ENCODE measurements at places on chromosomes 1 and 21.
A peak's percentile ranks its signal among the peaks of the same experiment; 100 is the strongest.

- no peak for DNase-seq
Observed at GRCh38 chr1:29029667-29030066, 94.0 kb downstream of the TMEM200B start.

- DNase-seq: no peak
Observed at GRCh38 chr1:69377507-69377906, 190.2 kb upstream of the LRRC7 start.

GRCh38 chr1:74429580-74429979 lies 82.8 kb downstream of the LRRC53 start:
- DNase-seq: no peak

DNA sequence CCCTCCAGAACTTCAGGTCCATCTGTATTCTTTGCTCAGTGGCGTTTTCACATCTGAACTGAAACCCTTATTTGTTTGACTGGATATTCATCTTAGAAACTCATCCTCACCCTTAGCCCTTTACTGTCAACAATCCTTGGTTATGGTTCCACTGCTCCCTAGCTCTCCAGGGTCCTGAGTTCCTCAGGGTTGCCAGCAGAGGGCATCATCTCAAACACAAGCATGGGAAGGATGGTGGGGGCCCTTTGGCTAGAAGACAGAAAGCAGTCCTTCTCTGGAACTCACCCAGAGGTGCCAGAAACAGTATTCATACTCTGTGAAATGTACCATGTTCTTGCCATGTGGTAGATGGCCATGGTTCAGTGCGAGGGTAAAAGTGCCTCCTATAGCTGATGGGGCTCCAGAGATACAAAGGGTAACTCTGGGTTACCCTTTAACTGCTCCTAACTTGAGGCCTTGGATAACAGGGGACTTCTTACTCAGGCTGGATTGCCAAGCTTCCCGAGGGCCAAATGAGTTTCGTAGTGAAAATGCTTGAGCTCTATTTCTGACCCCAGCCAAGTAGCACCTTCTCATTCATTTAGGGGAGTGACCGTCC lies 11.3 kb downstream of the NCSTN start:
- DNase-seq: peak; percentile 57

GRCh38 chr1:218536296-218536986 lies 191.3 kb downstream of the TGFB2 start:
- no peak for DNase-seq

DNA sequence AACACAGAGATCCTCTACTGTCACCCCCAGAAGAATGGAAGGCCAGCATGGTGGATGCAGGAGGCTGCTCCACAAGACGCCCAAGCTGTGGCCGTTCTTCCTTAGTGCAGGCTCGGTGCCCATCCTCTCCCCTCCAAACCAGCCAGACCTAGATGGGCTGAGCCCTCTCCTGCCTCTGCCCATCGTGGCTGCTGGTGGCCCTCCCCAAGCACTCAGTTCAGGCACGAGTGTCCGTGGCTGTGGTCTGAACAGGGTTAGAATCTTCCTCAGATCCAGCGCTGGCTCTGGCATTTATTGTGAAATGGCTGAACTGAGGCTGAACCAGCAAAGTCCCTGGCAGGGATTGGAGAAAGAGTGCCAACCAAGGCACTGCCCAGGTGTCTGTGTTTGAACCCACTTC lies 59.5 kb downstream of the TRIM11 start:
- DNase-seq: no peak

GRCh38 chr1:222754366-222755139 lies 17.6 kb downstream of the FAM177B start:
- DNase-seq: peak; percentile 69

- no peak for DNase-seq
Observed at GRCh38 chr1:202283991-202284390, 57.7 kb downstream of the UBE2T start.

- DNase-seq: no peak
Observed at GRCh38 chr1:6033986-6034749, 11.5 kb upstream of the KCNAB2 start.

DNA sequence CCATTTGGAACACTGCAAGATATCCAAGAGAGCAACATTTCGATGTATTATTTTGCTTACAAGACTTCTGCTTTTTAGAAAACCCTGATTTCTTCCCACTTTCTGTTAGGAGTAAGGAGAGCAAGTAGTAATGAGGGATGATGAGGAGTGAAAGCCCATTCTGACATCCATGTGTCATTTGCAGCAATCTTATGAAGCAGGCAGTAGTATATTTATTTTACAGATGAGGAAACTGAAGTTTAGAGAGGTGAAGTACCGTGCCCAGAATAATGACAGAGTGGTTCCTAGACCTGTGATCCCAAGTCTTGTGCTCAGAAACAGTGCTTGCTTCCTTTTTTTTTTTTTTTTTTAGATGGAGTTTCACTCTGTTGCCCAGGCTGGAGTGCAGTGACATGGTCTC lies 7.1 kb upstream of the ZSCAN20 start:
- peak; percentile 39 for DNase-seq

DNA sequence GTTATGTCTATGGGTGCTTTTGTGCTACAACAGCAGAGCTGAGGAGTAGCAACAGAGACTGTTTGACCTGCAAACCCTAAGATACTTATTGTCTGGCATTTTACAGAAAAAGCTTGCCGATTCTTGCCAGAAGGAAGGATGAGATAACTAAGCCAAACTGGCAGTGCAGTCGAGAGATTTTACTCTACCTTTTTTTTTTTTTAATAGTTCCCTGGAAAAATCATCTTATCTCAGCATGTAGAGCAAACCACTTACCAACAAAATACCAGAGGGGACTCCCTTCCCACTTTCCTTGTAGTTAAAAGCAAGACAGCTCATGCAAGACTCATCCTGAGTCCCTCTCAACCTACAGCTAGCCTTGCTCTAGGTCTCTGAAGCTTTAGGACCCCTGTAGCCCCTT lies 132.9 kb downstream of the SYT2 start:
- no peak for DNase-seq

- no peak for DNase-seq
Observed at GRCh38 chr1:54260810-54261209, 60.8 kb downstream of the MRPL37 start.

DNA sequence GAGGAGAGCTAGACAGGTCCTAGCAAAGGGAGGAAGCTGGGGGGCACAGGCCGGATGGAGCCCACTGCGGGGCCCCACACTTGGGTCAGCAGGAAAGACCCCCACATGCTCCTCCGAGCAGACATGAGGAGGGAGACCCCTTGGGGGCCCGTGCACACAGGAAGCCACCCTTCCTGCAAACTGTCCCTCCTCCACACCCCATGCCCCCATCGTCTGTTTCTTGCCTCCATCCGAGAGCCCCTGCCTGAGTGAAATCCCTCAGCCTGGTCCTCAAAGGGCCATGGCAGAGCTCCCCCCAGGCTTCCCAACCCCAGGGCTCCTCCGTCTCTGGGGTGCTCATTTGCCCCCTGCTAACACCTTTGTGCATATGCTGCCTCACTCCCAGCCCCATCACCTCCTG lies 168.0 kb downstream of the PRDM16 start:
- DNase-seq: no peak

- DNase-seq: peak; percentile 69
Observed at GRCh38 chr1:71583756-71584155, 502.9 kb upstream of the ZRANB2 start.

GRCh38 chr1:56517404-56518130 lies 61.8 kb downstream of the PLPP3 start:
- no peak for DNase-seq

- DNase-seq: no peak
Observed at GRCh38 chr1:241212628-241213027, 144.4 kb downstream of the RGS7 start.

DNA sequence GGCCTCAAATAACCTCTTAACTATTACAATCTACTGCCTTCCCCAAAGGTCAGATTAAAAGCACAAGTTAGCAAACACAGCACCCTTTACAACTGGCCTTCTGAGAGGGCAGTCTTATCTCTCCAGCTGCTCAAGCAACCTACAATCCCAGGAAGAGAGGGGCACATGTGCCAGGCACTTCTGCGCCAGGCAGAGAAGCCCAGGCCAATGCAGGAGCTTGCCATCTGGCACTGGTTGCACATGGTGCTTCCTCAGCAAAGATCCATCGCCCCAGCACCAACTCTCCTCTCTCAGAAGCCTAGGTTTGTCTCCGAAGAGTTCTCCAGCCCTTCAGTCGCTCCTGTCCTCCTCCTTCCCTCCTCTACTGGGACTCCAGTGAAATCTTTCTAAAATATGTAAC lies 2.5 kb downstream of the STK40 start:
- DNase-seq: no peak

Data from suppressor macrophage treated with lipopolysaccharide for 1 hour (primary cell).